Stimulated activated CD4-positive, alpha-beta T cell treated with anti-CD3 and anti-CD28 coated beads, Interleukin-15, amount 100 ng/mL, for 48 hours (primary cell): ENCODE measurements at places on chromosomes 16 and 17.
A peak's percentile ranks its signal among the peaks of the same experiment; 100 is the strongest.

DNA sequence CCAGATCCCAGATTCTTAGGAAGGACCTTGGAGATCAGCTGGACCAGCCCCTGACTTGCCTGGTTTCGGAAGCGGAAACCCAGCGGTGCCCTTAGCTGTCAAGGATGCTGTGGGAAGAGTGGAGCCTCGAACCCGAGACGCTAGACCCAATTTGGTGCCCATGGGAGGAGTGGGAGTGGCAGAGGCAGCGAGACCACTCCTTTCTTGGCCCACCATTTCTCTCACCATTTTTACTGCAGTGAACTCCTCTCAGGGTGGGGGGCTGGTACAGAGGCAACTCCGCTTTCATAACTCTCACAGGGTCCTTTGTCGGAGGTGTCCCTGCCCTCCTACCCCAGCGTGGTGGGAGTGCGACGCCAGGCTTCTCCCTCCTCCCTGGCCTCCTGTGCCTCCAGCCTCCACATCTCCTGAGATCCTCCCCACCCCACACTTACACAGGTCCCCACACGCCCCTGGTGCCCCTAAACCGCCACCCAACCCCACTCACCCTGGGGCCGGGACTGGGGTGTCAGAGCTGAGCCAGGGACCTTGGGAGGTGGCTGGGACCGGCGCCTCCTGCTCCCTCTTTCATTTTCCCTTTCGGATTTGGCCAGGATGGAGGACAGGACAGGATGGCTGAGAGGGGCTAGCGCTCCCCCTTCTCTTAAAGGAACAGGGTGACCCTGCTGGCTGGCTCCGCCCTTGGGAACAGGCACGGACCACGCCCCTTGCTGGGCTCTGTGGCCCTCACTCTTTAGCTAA lies at the start of gene GJD3:
TSS of gene GJD3 (minus strand) at position 617 of the 741 bp plus-strand sequence. CDS start 922 bp downstream, outside the sequence.
- DNase-seq = no peak

- no peak for DNase-seq
These were observed 7.0 kb upstream of the CALB2 start for GRCh38 chr16:71351558-71351901.

- DNase-seq = no peak
These were observed 238.8 kb downstream of the MRTFB start for GRCh38 chr16:14309906-14310305.

- no peak for DNase-seq
These were observed 21.5 kb downstream of the TAT start for GRCh38 chr16:71555230-71555891.

DNA sequence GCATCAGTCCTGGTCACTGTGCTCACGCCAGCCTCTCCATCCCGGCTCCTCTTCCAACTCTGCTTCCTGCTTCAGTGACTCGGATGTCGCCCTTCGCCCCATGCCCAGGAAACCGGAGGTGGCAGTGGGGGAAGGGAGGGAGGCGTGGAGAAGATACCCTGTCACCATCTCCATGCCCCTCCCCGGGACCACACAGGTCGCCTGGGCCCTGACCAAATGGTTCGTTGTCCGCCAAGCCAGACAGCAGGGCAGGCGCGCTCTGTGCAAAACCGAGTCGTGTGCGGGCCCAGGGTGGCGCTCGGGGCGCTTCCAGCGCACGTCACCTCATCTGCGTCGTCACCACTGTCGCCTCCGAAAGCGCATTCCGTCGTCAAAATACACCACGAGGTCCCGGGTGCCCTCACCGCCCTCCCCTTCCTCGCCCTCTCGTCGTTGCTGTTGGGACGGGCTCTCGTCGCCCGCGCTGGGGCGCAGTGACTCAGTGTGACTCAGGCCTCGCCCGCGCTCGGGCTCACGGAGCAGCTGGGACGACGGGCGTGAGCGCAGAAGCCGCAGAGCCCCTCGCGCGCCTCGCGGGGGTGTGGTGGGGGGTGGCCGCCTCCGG lies 39.2 kb downstream of the ZNF778 start:
- peak; percentile 71 for DNase-seq

GRCh38 chr16:75256696-75257343 lies 5.4 kb upstream of the BCAR1 start:
- DNase-seq = no peak

DNA sequence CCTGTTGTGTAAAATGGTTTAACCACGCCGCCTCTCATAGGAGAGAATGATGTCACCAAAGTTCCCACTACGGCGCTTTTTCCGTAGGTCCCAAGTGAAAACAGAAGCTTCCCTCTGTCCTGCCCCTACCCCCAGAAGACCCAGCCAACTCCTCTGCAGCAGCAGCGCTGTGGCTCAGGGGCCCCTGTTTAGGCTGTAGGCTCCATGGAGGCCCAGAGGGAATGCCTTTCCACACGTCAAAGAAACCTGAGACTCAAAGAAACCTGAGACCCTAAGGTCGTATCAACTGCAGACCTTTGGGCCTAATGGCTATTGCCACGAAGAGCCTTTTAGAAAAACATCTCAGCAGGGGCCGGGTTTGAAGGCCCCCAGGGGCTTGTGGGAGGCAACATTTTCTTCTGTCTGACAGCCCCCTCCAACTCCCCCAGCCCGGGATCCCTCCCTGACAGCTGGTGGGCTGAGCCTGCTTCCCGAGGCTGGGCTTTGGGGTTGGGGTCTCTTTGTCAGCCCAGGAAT lies 43.1 kb upstream of the MEAK7 start:
- DNase-seq = no peak

DNA sequence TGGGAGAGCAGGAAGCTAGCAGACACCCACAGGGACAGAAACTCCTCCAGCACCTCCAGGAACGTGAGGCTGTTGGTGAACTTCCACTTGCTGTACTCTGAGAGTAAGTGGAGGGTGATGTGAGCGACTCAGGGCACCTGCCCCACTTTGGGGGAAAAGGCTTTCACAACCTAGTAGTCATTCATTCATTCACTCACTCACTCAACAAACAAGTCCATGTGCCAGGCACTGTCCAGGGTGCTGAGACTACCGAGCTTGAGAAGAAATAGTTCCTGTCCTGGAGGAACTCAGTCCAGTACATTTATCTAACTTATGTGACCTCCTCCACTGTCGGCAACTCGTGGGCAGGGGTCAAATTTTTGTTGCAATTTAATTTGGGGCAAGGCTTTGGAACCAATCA lies 26.6 kb downstream of the LGALS9 start:
- no peak for DNase-seq

- no peak for DNase-seq
These were observed 1146.5 kb upstream of the GOT2 start for GRCh38 chr16:59880611-59881010.

GRCh38 chr17:692116-692515 lies 22.5 kb downstream of the VPS53 start:
- no peak for DNase-seq
